ENCODE measurements at places on chromosomes 7 and 10.

DNA sequence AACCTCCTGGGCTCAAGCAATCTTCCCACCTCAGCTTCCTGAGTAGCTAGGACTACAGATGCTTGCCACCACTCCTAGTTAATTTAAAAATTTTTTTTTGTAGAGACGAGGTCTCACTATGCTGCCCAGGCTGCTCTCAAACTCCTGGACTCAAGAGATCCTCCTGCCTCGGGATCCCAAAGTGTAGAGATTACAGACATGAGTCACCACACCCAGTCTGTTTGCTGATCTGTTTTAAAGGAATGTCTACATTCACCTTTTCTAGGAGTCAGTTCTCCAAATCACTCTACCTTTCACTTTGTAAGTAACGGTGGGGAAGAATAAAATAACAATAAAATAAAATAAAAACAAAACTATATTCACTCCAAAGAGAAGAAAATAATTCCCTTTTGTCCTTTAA, 86.6 kb upstream of the AGBL3 start:
- DNase-seq: peak; percentile 76

- peak; percentile 20 for DNase-seq
Observed at GRCh38 chr10:36183726-36184125, 541.6 kb upstream of the FZD8 start.

DNA sequence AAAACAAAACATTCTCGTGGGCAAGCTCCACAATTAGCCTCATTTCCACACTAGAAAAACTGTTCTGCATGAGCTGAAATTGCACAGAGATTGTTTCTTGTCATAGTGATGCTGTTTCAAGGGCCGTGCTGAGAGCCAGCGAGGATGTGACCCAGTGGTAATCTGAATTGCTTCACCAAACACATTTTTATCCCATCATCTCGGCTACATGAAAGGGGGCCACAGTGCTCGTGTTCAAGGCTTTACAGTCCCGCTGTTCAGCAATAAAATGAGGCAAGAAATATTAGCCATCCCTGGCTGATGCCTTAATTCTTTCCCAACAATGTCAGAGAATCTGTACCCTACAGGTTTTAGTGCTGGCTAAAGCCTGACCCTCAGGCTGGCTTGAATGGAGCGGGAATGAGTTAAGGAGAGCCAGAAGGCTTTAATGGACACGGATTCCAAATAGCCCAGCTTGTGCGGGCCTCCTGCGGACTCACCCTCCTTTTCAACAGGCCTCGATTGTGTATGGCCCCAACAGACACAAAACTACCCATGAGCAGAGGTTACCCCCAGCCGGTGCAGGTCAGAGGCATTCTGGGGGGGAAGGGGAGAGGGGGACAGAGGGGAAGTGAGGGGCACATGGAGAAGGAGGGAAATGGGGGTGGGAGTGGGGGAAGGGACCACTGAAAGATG, 2.0 kb upstream of the GDF10 start:
- no peak for DNase-seq

GRCh38 chr10:86663576-86664339, 4.6 kb upstream of the LDB3 start:
- DNase-seq: no peak

DNA sequence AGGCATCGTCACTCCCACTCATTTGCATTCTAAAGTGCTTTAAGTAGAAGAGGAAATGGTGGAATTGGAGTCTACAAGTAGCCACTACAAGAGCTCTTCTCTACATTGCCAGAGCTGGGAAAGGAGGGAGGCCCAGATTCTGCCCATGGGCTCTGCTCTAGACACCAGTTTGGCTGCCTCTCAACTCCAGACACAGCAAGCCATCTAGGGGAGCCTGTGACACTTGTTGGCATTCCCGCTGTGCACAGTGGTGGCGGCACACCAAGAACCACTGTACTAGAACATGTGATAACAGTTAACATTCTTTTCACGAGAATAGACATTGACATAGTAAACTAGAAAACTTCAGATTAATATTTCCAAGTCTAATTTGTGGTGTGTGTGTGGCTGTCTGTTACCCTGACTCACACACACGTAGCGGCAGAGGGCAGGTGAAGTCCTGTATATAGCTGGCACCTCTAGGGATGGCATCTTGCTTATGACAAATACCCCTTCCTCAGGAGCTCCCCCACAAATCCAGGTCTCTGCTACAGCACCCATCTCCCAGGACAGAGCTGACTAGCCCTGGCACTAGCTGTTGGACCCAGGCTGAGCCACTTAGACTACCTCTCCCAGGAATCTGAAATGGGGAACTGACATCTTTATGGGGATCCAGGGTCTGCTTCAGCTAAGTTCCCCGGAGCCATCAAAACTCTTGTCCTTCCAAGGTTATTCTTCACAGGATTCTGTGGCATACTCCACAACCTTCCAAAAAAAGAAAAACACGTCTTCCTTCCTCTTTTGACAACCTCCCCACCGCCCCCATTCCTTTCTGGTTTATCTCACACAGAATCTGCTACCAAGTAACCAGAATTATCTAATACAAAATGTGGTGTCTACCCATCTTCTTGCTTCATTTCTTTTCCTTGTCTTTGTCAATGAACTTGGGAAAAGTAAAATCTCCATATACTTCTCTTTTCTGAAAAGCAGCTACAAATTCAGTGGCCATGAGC, 54.7 kb upstream of the MRLN start:
- no peak for DNase-seq

GRCh38 chr10:112546474-112546873, 99.5 kb downstream of the VTI1A start:
- DNase-seq: no peak

Measured in amniotic epithelial cell (primary cell).